ENCODE measurements at places on chromosomes 4 and X. TPM values are rescaled to one million over a fixed set of nuclear protein-coding genes. Genes with fewer than 3 reads are reported as not detected.

The ADGRL3 gene
- 9.6 TPM for total RNA-seq

The ZNF518B gene
- total RNA-seq, result 20.3 TPM

The PABPC1L2A gene
- total RNA-seq, result not detected

The BANK1 gene
- total RNA-seq, result 7.3 TPM

The SHISA3 gene
- 4.6 TPM for total RNA-seq

The REPS2 gene
- total RNA-seq, result 3.3 TPM

The IL2RG gene
- total RNA-seq, result 5.4 TPM

The REELD1 gene
- total RNA-seq, result 1.3 TPM

The SPANXB1 gene
- not detected for total RNA-seq

The CXCL5 gene
- total RNA-seq, result 1.4 TPM

The GYG2 gene
- 184 TPM for total RNA-seq

The NDST3 gene
- total RNA-seq, result not detected

The CT45A2 gene
- total RNA-seq, result not detected

The STARD8 gene
- 25.4 TPM for total RNA-seq

The FAM9C gene
- total RNA-seq, result 0.22 TPM

The RPA4 gene
- 3.7 TPM for total RNA-seq

The SLITRK4 gene
- total RNA-seq, result 13.5 TPM

The NSG1 gene
- 0.17 TPM for total RNA-seq
